Gastroesophageal sphincter (tissue), 4 donors: ENCODE measurements at places on chromosomes 2 and 18. TPM values are rescaled to one million over a fixed set of nuclear protein-coding genes. Genes with fewer than 3 reads are reported as not detected.

The CRACDL gene
- 1.2 TPM for total RNA-seq

The NYAP2 gene
- 0.13 TPM for total RNA-seq

The NT5C1B gene
- total RNA-seq: not detected

The DNAJC5G gene
- total RNA-seq: not detected

The ALK gene
- total RNA-seq: 0.94 TPM

DNA sequence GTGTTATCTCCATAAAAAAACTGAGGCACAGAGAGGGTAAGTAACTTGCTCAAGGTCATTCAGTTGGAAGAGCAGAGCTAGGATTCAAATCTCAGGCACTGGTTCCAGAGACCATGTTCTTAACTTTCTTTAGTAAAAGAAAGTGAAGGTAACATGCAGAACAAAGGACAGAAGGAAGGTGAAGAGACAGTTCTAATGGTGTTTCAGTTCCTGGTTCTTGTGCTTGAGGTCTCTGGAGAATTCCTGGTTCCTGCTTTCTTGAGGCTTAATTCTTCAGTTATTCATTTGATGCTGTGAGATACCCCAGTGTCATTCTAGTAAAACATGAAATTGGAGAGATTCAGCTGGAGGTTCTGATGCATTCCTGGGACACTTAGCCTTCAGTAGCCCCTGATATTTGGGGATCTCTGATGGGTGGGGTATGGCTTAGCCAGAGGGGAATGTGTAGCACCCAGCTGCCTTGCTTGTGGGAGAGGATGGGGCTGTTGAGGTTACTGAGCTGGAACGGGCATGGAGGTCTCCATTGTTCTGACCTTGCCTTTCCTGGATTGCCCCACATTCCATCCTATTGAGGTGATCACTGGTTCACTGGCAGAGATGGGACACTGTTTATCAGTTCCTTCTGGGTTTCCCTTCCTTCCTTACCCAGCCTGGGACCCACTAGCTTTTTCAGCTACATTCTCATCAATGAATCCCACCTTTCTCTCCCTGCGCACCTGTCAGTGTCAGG, 46.8 kb downstream of the SEMA4F start:
- ATAC-seq: no peak

GRCh38 chr2:134231965-134232340, 21.9 kb upstream of the MGAT5 start:
- no peak for ATAC-seq

DNA sequence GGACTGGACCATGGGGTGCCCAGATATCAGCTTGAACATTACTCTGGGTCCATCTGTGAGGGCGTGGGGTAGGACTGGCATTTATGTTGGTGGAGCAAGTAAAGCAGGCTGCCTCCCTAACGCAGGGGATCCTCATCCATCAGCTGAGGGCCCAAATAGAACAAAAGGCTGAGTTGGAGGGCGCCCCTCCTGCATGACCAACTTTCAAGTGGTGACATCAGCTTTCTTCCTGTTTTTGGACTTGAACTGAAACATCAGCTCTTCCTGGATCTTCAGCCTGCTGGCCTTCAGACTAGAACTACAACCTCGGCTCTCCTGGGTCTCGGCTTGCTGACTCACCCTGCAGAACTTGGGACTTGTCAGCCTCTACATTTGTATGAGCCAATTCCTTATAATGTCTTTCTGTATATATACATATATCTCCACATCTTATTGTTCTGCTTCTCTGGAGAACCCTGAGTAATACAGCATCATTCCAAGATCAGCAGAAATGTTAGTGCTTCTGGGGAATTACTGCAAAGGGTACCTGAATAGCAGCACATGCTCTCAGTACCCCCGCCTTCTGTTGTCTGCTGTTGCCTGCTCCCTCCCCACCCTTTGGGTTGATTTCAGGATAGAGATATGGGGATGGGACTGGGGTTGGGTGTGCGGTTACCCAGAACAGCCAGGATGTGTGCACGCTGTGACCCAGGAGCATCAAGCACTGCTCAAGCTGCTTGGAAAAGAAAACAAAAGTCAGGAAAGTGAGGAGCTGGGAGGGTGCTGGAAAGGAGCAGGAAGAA, 20.0 kb downstream of the TMEM127 start:
- ATAC-seq: peak; percentile 19

DNA sequence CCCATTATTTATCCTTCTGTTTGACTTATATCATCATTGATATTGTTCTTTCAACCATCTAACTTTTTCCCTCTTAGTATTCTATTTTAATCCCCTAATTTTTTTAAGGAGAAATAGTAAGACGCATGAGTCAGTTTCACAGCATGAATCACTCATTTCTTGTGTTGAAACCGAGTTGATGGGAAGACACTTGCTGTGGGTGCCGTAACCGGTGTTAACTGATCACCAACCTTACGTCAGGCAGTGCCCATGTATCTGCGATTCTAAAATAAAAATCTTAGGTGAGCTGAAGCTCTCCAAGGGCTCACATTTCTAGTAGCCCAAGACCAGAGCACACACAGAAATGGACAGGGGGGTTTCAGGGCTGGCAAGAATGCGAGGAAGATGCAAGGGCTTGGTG, 348.1 kb downstream of the GALR1 start:
- ATAC-seq: peak; percentile 31

- no peak for ATAC-seq
Observed at GRCh38 chr18:13725566-13726231, 659 bp downstream of the FAM210A start.

DNA sequence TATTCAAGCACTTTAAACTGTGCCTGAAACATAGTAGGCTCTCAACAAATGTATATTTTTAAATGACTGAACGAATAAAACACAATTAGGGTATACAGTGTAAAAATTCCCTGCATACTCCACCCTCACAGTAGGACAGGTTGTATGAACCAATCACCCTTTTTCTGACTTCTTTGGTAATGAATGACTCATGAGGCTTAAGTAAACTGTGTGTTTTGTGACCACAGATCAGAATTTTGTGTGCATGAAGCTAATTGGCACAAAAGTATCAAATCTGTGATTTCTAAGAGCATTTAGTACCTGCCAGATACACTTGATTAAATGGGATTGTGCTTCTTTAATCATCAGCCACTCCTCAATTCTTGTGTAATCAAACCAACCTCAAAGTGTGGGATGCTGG, 109.9 kb upstream of the MAP4K3 start:
- no peak for ATAC-seq

GRCh38 chr18:75052475-75052874, 156.5 kb downstream of the PTGR3 start:
- ATAC-seq: no peak

DNA sequence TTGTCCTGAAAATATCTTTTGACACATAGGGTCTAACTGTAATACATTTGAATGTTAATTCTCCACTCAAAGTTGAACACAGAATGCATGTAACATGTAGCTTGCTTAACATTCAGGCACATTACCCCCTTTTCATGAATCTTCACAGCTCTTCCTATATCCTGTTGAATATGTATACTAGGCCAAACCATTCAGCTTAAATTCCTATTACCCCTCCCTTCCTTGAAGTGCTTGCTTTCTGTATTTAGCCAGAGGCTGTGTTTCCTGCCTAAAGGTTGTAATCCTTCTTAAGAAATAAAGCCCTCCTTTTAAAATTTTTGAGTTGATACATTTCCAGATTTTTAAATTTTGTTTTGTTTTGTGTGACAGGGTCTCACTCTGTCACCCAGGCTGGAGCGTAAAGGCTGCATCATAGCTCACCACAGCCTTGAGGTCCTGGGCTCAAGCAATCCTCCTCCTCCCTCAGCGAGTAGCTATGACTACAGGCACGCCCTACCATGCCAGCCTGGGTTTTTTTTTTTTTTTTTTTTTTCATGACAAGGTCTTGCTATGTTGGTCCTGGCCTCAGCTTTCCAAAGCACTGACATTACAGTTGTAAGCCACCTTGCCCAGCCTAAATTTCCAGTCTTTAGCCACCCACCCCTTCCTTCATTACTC, 357.6 kb downstream of the DSC3 start:
- ATAC-seq: no peak
